ENCODE measurements at places on chromosomes 5 and 9.
A peak's percentile ranks its signal among the peaks of the same experiment; 100 is the strongest.

GRCh38 chr9:90961375-90961774, 159.8 kb downstream of the SYK start:
- DNase-seq = no peak

DNA sequence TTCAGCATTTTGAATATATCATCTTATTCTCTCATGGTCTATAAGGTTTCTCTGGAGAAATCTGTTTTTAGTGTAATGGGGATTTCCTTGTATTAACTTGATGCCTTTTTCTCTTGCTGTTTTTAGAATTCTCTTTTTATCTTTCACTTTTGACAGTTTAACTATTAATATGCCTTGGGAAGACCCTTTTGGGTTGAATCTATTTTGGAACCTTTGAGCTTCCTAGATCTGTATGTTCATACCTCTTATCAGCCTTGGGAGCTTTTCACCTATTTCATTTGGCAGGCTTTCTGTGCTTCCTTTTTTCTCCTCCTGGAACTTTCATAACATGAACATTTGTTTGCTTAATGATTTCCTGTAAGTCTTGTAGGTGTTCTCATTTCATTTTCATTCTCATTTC, 22.2 kb downstream of the RCL1 start:
- DNase-seq = no peak

GRCh38 chr5:97192580-97193354, 9.7 kb upstream of the RIOK2 start:
- DNase-seq = peak; percentile 23

DNA sequence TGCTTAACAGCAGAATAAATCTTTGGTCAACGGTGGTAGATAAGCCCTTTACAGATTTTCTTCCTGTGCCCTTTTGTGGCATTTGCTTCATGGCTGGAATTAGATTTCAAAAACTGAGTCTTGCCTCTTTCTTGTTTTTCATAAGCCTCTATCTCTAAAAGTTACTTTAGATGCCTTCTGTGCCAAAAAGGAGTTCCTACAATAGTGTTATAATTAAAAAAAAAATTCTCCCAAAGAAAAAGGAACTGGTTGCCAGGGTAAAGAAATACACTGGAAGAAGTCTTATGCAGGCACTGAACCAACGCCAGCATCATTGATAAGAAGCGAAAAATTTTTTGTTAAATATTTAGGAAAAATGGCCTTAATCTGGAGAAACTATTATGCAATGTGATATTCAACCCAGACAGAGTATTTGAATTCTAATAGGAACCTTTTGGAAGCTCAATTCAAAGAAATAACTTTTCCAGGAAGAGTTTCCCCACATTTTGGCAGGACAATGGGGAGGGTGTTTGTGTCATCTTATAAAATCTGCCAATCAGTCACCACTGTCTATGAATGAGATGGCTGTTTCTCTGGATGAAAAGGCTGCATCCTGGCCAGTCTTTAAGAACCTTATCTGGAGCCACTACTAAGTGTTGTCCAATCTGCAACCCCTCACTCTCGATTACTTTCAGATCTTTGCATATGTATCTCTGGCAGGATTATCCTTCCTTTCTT, 608.1 kb downstream of the PDE4D start:
- DNase-seq = no peak

- no peak for DNase-seq
Measured at GRCh38 chr5:137630216-137630971, 105.5 kb downstream of the KLHL3 start.

DNA sequence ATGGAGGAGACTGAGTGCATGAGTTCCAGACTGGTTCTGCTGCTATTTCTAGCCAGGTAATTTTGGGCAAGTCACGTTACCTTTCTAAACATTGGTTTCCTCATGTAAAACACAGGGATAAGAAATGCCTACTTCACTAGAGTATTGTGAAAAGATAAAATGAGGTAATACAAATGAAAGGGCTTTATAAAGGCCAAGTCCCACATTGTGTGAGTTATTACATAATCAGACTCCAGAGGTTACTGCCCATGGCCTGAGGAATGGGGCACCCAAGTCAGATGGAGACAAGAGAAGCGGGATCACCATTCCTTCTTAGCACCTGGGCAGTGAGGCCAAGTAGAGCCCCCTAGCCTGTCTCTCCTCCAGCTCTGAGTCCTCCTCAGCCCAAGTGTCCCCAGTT, 7.5 kb downstream of the HBEGF start:
- no peak for DNase-seq

- DNase-seq = peak; percentile 33
Measured at GRCh38 chr5:172713113-172713808, 57.7 kb downstream of the DUSP1 start.

- DNase-seq = no peak
Measured at GRCh38 chr9:109313351-109313750, 7.5 kb downstream of the EPB41L4B start.

GRCh38 chr9:97543561-97543960, 42.1 kb downstream of the TMOD1 start:
- no peak for DNase-seq

- no peak for DNase-seq
Measured at GRCh38 chr5:37806476-37806875, 33.4 kb downstream of the GDNF start.

DNA sequence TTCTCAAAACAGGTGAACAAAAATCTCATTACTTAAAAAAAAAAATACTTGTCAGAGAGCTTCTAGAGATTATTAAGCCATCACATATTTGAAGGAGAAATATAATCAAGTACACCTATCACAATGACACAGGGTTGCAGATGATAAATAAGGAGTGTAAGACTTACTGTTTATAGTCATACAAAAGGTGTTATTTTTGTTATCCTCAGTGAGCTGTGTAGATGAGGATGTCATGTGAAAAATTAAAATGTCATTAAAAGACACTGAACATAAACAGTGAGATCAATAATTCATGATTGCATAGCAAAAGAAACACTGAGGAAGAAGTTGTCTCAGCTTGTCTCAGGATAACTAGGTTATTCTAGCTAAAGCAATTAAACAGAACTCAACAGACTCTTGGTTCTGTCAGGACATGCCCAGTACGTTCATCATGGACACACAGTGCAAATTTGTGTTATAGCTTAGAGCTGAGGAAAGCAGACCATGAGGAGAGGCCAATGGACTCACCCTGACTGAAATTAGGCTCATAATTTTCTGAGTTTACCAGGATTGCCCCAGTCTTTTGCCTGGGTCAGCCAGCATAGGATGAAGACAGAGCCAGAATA, 1162.6 kb upstream of the C9orf72 start:
- DNase-seq = no peak

GRCh38 chr5:5658889-5659465, 236.5 kb downstream of the ICE1 start:
- DNase-seq = no peak

DNA sequence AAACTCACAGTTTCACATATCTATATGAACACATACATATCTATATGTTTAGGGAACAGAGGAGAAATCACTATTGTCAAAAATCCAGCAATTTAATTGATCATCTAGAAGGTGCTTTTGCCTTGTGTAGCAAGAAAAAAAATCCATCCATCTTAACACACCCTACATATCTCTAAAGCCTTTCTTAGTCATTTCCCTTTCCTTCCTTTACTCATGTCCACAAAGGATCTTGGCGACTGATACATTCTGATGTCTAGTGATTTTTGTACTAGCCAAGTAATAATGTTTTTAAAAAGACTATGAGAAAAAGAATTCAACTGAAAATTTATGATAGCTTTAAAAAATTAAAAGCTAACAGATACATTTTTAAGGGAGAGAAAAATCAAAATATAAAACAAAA, 22.5 kb downstream of the ZDHHC21 start:
- DNase-seq = peak; percentile 24

DNA sequence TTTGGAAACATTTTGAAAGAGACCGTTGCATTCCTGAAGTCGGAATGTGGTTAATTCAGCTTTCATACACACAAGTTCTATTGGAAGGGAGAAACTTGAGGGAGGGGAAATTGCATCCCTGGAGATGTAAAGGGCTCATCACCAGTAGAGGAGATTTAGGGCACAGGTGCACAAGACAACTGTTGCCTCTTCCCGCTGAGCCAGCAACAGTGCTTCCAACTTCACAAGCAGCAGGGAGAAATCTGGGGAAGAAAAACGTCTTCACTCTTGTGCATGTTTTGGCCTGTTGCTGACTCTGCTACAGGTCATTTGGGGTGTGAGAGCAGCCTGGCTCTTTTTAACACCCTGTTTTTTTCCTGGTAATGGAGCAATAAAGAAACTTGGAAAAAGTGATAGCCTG, 277.9 kb downstream of the GAS1 start:
- no peak for DNase-seq

GRCh38 chr5:95864944-95865504, 42.5 kb upstream of the GLRX start:
- DNase-seq = no peak

DNA sequence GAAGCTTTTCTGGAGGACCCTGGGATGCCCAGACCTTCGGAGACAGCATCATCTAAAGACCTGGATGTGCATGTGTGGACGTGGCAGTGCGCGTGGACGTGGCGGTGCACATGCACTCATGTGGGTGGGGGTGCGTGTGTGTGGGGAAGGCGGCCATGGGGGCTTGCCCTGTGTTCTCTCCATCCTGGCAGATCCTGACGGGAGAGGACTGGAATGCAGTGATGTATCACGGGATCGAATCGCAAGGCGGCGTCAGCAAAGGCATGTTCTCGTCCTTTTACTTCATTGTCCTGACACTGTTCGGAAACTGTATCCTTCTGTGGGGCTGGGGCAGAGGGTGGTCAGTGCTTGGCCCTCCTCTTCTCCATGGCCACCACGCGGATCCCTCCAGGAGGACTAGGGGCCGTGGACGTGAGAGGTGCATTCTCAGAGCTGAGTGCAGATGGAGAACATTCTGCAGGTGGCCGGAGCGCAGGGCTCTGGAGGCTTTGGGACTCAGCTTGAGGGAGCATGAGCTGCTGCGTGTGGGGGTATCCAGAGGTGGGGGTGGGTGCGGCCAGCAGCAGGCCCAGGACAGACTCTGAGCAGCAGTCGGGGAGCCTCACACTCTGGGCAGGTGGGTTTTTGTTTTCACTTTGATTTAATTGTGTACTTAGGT, 129.1 kb downstream of the CACNA1B start:
- no peak for DNase-seq

- peak; percentile 79 for DNase-seq
Measured at GRCh38 chr9:113219969-113220368, 1.1 kb downstream of the FKBP15 start.

GRCh38 chr5:54551292-54551691, 33.7 kb downstream of the SNX18 start:
- DNase-seq = no peak

- no peak for DNase-seq
Measured at GRCh38 chr5:117144086-117144485, 569.5 kb upstream of the SEMA6A start.

- no peak for DNase-seq
Measured at GRCh38 chr9:122342323-122343050, 28.3 kb upstream of the PTGS1 start.

DNA sequence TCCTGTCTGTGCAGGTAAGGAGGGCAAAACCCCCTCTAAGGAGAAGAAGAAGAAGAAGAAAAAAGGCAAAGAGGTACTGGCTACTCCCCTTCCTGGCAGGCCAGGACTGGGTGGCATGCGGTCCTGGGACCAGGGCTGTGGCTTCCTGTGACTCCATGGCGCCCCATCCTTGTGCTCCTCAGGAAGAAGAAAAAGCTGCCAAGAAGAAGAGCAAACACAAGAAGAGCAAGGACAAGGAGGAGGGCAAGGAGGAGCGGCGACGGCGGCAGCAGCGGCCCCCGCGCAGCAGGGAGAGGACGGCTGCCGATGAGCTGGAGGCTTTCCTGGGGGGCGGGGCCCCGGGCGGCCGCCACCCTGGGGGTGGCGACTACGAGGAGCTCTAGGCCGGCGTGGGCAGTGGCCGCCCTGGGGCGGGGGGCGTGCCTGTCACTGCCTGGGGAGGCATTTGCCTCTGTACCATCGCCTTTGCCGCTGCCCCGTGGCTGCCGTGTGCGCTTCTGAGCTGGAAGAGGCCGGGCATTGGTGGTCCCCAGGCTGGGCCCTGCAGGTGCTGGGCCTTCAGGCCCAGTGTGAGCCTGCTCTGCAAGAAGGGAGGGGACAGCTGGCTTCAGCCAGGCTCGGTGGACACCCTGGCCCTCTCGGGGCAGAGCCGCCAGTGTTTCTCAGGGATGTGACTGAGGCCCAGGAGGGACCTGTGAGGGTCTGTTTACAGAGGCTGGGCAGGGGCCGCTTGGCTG, 2.0 kb upstream of the AJM1 start:
- no peak for DNase-seq

- DNase-seq = no peak
Measured at GRCh38 chr5:2256691-2257280, 374.1 kb upstream of the IRX4 start.

- DNase-seq = no peak
Measured at GRCh38 chr5:152953788-152954483, 536.5 kb upstream of the GRIA1 start.

DNA sequence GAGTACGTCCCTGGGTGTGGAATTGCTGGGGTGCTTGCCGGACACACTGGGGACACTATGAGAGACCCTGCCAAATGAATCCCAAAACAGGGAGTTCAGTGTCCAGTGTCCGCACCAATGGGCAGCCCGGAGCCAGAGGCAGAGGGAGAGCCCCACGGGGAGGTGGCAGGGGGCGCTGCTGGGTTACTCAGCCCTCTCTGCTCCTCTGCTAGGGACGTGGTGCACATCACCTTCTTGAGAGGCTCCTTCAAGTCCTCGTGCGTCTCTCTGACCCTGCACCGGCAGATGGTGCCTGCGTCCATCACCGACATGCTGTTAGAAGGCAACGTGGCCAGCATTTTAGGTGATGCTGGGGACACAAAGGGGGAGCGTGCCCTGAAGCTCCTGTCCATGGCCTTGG, 20.8 kb downstream of the STKLD1 start:
- DNase-seq = peak; percentile 39

DNA sequence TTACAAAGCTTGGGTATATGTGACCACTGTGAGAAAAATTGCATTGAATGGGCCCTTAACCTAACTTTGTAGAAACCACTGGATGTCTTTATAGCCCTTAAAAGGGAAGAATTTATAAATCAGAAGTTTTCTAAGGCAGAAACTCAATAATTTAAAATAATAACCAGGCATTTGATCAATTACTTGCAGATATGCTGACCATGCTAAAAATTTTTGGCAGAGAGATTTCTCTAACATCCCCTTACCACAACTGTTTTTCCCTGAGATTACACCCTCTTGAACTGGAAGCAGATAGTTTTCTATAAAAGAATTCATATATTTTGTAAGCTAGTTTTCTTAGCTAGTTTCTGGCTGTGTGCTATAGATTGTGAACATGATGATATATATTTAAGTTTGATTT, 428.3 kb downstream of the KIF4B start:
- DNase-seq = no peak

DNA sequence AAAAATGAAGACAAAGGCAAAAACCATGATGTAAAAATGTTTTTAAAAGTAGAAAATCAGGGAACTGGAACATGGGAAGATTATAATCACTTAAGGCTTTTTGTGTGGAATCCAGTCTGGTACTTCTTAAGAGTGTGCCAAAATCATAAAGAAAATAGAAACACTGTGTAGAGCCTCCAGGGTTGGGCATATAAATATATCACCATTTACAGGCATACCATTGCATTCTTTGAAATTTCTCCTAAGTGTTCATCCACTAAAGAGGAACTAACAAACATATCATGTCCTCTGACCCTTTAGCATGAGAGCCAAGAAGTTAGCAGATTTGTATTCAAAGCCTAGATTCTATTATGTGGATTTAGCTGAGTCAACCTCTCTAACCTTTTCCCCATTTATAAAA, 93.3 kb downstream of the SLF1 start:
- no peak for DNase-seq
